GOT3 (cell line): ENCODE measurements at places on chromosomes 12 and 14.

DNA sequence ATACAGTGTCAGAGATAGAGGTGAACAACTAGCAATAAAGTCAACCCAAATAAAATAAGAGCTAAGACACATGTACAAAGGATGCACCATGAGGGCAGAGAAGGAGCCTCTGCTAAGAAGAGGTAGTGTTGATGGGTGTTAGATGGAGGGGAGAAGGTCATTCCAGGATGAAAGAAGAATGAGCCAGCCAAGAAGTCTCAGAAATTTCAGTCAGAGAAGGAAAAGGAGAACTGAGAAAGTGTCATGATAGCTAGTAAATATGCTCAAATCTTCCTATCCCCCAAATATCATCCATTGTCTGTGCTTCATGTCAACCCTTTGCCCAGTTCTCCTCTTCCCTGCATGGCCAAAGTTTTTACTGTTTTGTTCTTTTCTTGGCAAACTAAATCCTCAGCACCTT lies 225.2 kb upstream of the BTG1 start:
- no peak for DNase-seq

GRCh38 chr12:53991077-53991460 lies 6.1 kb downstream of the HOXC10 start:
- DNase-seq: no peak

DNA sequence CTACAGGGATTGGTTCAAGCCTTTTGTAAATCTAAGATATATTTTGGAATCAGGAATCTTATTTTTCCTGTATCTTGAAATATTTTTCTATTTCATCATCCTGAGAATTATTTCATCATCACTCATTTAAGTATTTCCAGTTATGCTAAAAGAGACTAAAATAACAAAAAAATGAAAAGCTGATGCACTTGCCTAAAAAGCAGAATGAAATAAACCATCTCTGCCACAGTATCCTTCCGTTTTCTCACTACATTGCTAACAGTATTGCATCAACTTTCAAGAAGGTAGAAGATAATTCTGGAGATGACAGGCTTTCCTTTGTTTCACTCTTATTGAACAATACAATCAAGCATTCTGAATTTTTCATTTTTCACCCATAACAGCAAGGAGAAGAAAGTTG lies 31.1 kb upstream of the EIF5 start:
- no peak for DNase-seq

GRCh38 chr12:131452444-131452860 lies 258.4 kb upstream of the SFSWAP start:
- DNase-seq: no peak

- no peak for DNase-seq
Measured at GRCh38 chr12:103884316-103884715, 43.3 kb upstream of the NT5DC3 start.

GRCh38 chr12:66409195-66409871 lies 107.0 kb downstream of the HELB start:
- no peak for DNase-seq

DNA sequence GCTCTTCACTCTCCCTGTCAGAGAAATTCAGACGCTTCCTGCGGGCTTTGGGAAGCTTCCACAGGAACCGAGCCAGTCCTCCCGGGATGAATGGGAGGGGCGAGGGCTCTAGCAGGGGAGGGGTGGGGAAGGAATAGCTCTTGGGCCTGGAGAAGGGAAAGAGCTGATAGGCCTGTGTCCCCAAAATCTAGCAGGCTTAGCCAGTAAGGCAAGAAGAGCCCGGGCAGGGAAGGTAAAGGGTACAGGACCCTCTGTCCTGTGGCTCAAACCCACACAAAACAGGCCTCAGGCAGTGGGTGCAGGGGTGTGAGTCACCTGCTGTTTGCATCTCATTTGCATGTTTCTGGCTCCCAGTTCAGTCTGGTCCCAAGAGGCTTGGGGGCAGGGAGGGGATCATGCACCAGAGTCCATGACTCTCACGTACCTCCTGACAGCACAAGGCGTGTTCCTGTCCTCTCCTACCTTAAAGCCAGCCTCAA lies 8.7 kb upstream of the SMUG1 start:
- DNase-seq: no peak

- no peak for DNase-seq
Measured at GRCh38 chr12:128852885-128853599, at the start of gene GLT1D1. Gene GLT1D1 (plus strand): TSS chr12:128853478. CDS start chr12:128853582, 104 bp downstream.

- DNase-seq: no peak
Measured at GRCh38 chr14:24207104-24207551, 1.6 kb downstream of the TSSK4 start.

DNA sequence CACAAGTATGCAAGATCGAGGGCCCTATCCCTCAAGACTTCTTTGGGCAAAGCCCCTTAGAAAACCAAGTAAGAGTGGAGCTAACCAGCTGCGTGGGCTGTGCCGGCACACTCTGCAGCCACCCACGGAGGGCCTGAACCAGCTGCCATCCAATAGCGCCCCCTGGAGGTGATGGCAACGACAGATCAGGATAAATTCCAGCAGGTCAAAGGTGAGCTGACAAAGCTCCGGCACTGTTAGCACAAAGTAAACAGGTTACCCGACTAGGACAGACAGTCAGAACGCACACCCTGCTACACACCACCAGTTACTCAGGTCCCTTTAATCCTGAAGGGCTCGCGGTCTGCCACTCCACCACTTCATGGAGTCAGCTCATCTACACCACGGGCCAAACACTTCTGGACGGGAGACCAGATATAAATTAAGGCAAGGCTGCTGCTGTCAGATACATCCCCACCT lies 4.9 kb downstream of the ZBTB39 start:
- no peak for DNase-seq

DNA sequence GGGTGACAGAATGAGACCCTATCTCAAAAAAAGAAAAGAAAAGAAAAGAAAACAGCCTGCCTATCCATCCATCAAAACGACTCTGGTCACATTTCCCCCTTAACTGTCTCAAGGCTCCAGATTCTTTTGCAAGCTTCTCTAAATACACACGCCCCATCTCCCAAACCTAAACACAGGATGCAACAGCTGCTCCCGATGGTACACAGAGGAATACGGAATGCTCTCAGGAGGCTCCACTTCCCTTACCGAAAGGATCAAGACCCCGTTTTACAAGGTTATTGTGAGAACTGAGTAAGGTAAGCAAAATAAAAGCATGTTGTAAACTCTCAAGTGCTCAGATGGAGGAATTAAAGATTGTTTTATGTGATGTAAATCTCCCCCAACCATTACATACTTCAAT lies 62.3 kb downstream of the NT5DC3 start:
- no peak for DNase-seq

- no peak for DNase-seq
Measured at GRCh38 chr12:92136026-92136730, 9.5 kb downstream of the BTG1 start.

DNA sequence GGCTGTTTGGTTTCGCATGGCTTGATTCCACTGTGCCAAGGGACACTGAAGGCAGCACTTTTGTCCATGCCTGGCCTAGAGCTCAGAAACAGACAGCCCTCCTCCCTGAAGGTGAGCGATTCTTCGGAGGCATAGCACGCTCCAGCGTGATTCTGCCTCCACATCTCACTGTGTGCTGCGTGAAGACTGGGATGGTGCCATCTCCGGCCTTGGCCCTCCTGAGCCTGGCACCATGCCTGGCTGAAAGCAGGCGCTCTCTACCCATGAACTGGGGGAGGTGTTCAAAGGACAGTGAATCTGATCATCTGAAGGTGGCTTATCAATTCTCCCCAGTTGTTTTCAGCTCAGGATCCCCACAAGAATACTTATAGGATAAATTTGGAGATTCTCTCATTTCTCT lies 187.4 kb downstream of the TTC7B start:
- DNase-seq: no peak

DNA sequence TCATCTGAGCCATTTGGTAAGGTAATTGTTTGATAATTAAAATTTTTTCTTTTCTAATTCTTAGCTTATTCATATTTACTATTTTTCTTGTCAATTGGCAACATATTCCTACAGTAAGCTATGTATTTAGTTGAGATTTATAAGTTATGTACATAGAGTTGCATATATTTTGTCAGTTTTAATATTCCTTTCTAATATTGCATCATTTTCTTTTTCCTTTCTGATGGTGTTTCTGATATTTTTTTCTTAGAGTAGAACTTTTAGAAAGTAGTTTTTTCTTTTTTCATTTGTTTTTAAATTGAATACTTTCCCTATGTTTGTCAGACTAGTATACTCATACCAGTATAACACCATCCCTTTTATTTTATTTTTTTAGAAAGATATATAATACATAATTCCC lies 131.3 kb downstream of the TTC6 start:
- DNase-seq: no peak

- no peak for DNase-seq
Measured at GRCh38 chr12:58530742-58531062, 389.6 kb downstream of the LRIG3 start.

- no peak for DNase-seq
Measured at GRCh38 chr12:18280728-18281127, 19.4 kb downstream of the PIK3C2G start.

- DNase-seq: no peak
Measured at GRCh38 chr14:61498303-61498702, 176.9 kb downstream of the PRKCH start.

- no peak for DNase-seq
Measured at GRCh38 chr12:11854011-11854499, 204.6 kb downstream of the ETV6 start.

GRCh38 chr14:69505338-69506240 lies 21.1 kb downstream of the PLEKHD1 start:
- no peak for DNase-seq

DNA sequence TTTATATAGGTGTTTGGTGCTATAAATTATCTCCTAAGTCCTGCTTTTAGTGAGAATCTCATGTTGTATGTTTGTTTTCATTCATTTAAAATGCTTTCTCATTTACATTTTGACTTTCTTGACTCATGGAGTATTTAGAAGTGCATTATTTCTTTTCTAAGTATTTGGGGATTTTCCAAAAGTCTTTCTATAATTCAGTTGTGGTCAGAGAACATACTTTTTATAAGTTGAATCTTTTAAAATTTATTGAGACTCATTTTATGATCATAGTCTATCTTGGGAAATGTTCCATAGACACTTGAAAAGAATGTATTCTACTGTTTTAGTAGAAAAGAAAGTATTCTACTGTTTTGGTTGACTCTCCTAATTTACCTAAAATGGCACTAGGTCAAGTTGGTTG lies 168.2 kb downstream of the AKAP6 start:
- DNase-seq: no peak

- DNase-seq: no peak
Measured at GRCh38 chr14:85172889-85173477, 357.0 kb upstream of the FLRT2 start.
